Stimulated activated CD8-positive, alpha-beta memory T cell treated with anti-CD3 and anti-CD28 coated beads, Interleukin-2, amount 100 ng/mL, for 1 hour (primary cell): ENCODE measurements at places on chromosomes 16 and 17.

GRCh38 chr17:72946156-72946555 lies 146.3 kb downstream of the SLC39A11 start:
- no peak for DNase-seq

DNA sequence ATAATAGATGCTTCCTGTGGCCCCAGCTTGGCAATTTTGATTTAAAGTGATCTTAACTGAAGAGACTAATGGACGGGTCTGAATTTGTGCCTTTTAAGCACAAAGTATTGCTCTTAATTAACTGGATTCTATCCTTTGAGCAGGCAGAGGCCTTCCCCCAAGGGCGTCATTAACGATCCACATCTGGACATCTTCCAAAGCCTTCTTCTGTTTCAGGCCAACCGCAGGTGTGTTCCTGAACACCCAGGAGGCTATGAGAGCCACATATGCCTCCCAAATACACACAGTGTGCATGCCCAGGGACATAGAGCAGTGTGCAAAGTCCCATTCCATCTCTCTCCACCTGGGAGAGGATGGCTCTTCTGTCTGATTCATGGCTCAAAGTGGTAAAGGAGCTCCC lies 42.3 kb downstream of the MAPT start:
- DNase-seq, result no peak

- no peak for DNase-seq
These were observed 30.0 kb downstream of the WFDC1 start for GRCh38 chr16:84324434-84325262.

DNA sequence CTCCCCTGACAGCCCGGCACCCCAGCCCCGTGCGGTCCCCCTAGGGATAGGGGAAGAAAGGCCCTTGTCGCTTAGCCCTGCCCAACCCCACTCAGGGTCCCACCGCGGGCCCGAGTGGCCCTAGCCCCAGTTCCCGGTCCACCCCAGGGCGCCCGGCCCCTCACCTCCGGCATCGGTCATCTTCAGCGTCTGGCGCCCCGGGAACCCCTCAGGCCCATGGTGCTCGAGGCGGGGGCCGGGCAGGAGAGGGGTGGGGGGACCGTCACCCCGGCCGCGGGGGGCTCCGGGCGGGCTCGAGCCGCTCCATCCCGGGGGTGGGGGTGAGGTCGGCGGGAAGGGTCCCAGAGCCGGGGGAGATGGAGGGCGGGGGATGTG lies 620 bp downstream of the SAMD14 start:
- no peak for DNase-seq

DNA sequence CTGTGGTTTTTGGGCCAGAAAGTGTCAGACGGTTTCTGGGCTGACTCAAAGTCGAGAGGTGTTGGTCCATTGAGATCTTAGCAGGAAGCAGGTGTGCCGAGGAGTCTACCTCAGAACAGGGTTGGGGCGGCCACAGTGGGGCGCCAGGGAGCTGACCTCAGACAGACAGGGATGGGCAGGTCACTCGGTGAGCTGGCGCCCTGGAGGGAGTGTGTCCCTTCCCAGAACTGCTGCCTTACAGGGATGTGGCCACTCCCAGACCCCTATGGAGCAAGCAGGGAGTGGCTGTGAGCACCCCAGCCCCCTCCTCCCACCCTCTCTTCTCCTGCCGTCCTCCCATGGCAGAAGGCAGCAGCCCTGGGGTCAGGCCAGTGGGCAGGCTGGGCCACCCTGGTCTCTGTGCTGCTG lies 14.0 kb upstream of the DPEP1 start:
- DNase-seq, result no peak

DNA sequence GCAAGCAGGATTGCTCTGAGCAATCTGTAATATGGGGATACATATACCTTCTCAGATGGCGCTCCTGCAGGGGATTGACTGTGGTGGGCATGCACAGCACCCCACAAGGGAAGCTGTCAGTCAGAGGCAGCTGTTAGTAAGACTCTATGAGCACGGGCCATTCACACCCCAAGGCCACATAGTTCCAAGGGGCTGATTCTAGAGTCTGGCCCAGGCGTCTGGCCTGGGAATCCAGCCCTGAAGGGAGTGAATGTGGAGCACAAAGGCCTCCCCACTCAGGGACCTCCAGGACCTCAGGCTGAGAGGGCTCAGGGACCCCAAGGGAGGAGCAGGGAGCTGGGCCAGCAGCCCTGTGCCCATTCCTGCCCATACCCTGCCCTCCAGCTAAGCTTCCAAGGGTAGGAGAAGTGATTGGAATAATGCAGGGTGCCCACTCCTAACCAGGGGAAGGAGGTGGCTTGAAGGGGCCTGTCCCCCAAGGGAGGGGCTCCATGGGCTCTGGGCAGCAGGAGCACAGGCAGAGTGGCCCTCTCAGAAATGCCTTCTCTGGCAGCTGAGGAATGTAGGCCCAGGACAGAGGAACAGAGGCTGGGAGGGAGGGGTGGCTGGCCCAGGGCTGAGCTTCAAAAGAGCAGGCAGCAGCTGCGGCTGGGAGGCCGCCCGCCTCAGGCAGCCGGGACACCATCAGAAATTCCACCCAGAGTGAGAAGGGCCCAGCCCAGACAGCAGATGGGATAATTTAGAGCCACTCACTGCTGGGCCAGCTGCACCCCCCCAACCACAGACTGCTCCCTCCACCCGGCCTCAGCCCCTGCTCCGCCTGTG lies 48.9 kb upstream of the MRPS23 start:
- no peak for DNase-seq

DNA sequence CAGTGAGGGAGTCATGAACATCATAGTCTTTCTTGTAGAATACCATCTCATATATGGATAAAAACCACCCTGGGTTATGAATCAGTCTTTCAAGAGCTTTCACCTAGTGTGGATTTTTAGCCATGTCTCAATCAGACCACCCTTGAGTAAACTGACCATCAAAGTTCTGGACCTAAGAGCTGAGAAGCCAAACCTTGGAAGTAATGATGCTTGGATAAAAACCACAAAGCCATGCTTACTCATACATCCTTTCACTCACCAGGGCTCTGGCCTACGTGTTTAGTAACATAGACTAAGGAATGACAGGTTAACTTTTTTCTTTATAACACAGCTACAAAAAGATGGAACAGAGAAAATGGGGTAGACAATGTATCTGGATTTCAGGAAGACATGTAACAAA lies 167.2 kb downstream of the STX8 start:
- DNase-seq, result no peak

- DNase-seq, result no peak
These were observed 1102.5 kb downstream of the CDH11 start for GRCh38 chr16:64019339-64019738.

DNA sequence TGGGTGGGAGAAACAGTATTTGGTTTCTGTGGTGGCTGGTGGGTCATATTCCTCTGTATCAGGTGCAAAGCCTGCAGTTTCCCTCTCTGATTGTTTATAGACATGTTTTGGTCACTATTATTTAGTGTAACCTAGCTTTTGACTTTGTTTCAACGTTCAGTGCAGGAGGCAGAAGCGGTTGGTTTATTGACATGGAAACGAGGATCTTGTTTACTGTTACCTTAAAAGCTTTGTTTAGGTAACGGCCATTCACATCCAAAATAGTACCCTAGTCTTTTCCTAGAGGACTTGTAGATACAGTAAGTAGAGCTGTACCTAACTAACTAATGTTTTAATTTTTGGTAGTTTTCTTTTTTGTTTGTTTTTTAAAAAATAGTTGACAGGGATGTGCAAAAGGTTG lies 3.5 kb downstream of the MSI2 start:
- no peak for DNase-seq
